ENCODE measurements at places on chromosomes 12 and 14.

DNA sequence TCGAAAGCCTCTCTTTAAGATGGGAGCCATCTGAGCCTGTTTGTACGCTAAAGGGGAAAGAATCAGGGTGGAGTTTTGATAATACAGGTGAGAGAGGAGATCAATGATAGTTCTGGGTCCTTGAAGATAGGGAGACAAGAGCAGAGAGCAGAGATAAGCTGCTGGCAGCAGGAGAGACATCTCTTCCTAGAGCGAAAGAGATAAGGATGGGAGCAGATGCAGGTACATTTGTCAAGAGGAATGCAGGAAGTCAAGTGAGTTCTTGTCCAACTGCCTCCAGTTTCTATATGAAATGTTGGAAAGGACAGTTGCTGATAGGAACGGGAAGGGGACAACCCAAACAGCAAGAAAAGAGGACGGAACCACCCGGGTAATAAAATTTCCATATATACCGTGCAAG is 24.7 kb upstream of the HIF1A start:
- H3K36me3 ChIP-seq = no peaks in the 10 kb centered on the region
- no peak for DNase-seq
- no peaks in the 10 kb centered on the region for H3K27me3 ChIP-seq
- no peak overlapping the region for H3K27ac ChIP-seq

- peaks cover 7% of the 10 kb centered on the region for H3K4me1 ChIP-seq
- H3K36me3 ChIP-seq = no peaks in the 10 kb centered on the region
- no peak overlapping the region for H3K4me3 ChIP-seq
- H3K27me3 ChIP-seq = no peaks in the 10 kb centered on the region
Measured at GRCh38 chr12:92036771-92037453, 108.7 kb downstream of the BTG1 start.

GRCh38 chr12:10243818-10244520 is 31.3 kb downstream of the GABARAPL1 start:
- no peak overlapping the region for H3K27ac ChIP-seq
- no peaks in the 10 kb centered on the region for H3K4me1 ChIP-seq
- no peaks in the 10 kb centered on the region for H3K36me3 ChIP-seq
- H3K4me3 ChIP-seq = no peak overlapping the region
- H3K27me3 ChIP-seq = no peaks in the 10 kb centered on the region

GRCh38 chr14:69664265-69664664 is 52.9 kb downstream of the SUSD6 start:
- peak overlapping the region; percentile 37 for H3K27ac ChIP-seq
- peaks cover 99% of the 10 kb centered on the region for H3K4me1 ChIP-seq
- no peaks in the 10 kb centered on the region for H3K27me3 ChIP-seq
- H3K4me3 ChIP-seq = no peak overlapping the region
- H3K36me3 ChIP-seq = no peaks in the 10 kb centered on the region

DNA sequence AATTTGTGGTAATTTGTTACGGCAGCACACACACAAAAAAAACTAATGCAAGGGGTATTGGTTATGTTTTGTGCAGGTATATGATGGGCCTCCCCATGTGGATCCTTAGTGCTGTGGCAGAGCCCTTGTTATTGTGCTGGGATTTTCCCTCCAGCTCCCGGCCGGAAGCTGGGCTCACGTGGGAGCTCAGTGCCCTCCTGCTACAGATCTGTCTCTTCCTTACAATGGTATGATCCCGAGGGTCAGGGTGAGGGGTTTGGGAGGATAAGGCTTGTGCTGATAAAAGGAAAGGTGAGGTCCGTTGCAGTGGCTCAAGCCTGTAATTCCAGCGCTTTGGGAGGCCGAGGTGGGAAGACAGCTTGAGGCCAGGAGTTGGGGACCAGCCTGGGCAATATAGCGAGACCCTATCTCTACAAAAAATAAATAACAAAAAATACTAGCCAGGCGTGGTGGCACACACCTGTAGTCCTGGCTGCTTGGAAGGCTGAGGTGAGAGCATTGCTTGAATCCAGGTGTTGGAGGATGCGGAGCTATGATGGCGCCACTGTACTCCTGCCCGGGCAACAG is 861 bp upstream of the SLC48A1 start:
- H3K4me3 ChIP-seq = no peak overlapping the region
- no peak overlapping the region for H3K27ac ChIP-seq
- DNase-seq = no peak
- no peaks in the 10 kb centered on the region for H3K36me3 ChIP-seq
- no peaks in the 10 kb centered on the region for H3K27me3 ChIP-seq

DNA sequence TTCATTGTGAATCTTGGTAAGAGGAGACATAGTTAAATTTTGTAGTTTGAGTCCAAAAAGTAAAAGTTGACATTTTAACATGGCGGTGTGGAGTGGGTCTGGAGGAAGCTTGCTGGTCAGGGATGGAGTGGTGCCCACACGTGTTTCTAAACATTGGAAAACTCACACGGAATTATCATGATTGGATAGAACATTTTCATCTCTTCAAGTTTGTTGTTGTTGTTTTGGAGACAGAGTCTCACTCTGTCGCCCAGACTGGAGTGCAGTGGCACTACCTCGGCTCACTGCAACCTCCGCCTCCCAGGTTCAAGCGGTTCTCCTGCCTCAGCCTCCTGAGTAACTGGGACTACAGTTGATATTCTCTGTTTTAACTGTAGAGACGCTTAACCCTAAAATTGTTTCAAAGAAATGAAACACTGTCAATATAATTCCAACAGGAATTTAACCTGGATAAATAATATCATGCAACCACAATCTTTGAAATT is 502 bp upstream of the MBIP start:
- no peaks in the 10 kb centered on the region for H3K27me3 ChIP-seq
- peaks cover 42% of the 10 kb centered on the region for H3K4me1 ChIP-seq
- H3K27ac ChIP-seq = peak overlapping the region; percentile 93
- no peak for DNase-seq

- H3K4me1 ChIP-seq = no peaks in the 10 kb centered on the region
- no peak overlapping the region for H3K27ac ChIP-seq
- H3K27me3 ChIP-seq = no peaks in the 10 kb centered on the region
- no peak for DNase-seq
- H3K36me3 ChIP-seq = no peaks in the 10 kb centered on the region
Measured at GRCh38 chr14:90560558-90560957, 163.7 kb downstream of the CALM1 start.

DNA sequence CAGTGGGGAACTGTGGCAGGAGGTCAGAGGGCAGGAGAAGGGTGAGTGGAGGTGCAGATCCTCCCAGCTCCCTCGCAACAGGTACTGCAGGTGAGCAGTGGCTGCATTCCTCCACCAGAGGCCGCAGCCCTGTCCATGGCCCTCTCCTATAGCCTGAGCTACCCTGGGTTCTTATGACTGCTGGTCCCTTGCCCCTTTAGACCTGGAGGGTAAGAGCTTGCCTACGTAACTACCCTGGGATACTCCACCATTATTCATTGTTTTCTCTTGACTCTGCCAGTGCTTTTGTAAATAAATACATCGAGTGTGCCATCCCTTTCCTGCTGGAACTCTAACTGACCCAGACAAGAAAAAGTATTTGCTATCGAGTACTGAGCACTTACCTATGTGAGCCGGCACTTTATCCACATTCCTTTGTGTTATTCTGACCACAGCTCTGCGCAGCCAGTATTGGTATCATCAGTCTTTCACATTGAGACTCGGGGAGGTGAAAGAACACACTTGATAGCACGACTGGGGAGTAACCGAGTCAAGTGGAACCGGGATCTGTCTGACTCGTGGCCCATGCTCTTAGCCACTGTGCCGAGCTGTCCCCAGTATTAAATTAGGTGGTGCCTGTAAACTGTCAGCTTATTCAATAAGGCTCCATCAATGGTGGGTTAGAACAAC is 38.5 kb downstream of the LTBP2 start:
- no peak overlapping the region for H3K4me3 ChIP-seq
- peak overlapping the region; percentile 75 for H3K27ac ChIP-seq
- no peaks in the 10 kb centered on the region for H3K36me3 ChIP-seq
- no peaks in the 10 kb centered on the region for H3K27me3 ChIP-seq

DNA sequence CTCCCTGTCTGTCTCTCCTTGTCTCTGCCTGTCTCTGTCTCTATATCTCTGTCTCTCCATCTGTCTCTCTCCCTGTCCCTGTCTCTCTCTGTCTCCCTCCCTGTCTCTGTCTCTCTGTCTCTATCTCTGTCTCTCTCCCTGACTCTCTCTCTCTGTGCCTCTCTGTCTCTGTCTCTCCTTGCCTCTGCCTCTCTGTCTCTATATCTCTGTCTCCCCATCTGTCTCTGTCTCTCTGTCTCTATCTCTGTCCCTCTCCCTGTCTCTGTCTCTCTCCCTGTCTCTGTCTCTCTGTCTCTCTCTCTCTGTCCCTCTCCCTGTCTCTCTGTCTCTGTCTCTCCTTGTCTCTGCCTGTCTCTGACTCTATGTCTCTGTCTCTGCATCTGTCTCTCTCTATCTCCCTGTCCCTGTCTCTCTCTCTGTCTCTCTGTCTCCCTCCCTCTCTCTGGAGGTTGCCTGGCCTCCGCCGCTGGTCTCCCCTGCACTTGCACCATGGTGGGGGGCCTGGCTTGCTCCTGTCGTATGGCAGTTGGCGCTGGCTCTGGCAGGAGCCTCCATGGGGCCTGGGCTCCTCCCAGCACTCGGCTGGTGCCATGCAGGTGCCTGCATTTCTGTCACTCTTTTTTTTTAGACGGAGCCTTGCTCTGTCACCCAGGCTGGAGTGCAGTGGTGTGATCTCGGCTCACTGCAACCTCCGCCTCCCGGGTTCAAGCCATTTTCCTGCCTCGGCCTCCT is 28.3 kb downstream of the MMP17 start:
- no peak overlapping the region for H3K27ac ChIP-seq
- H3K36me3 ChIP-seq = no peaks in the 10 kb centered on the region

DNA sequence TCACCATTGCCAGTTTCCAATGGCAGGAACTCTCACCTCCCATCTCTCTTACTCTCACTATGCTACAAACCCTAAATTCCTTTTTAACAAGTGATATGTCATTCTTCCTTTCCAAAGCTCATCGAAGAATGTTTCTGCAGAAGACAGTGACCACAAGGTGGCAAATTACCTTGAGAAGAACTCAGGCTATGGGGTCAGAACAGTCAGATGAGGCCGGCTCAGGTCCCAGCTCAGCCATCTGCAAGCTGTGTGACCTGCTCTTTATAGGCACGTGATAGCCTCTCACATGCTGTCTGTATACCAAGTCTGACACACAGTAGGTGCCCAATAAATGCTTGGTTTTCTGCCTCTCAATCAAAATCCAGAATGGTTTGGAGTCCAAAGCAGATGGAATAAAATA is 80.7 kb downstream of the FOXN3 start:
- no peak overlapping the region for H3K27ac ChIP-seq
- no peaks in the 10 kb centered on the region for H3K36me3 ChIP-seq
- no peak for DNase-seq
- H3K4me3 ChIP-seq = no peak overlapping the region
- H3K4me1 ChIP-seq = peaks cover 31% of the 10 kb centered on the region
- H3K27me3 ChIP-seq = no peaks in the 10 kb centered on the region

DNA sequence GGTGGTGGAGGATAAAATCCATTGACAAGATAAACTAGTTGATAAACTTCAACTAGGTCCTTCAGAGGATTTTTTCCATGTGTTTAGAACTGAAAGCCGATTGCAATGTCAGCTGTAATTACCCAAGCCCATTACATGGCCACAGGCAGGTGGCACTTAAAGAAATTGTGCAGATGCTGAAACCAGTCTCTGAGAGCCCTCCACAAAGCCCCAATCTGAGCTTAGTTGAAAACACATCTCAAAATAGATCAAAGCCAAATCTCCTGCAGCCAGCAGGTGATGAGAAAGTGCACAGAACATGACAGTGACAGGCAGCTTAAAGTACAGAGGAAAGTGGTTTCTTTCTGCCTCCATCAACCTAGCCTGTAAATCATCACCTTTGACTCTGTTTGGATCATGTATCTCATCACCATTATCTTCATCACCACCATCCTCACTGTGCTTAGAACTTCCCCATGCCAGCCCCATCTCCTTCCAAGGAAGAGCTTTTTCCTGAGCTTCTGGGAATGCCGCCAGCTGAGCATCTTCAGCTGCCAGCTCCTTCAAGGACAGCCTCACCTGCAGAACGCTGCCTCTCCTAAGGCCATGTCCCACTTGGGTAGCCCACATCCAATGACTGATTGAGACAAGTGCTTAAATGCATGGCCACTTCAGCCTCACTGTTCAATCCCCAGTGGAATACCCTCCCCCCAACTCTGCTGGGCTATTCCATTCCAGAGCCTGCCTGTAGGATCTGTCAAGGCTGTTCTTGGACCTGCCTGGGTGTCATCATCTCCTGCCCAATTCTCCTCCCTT is 219.5 kb upstream of the TMEM132C start:
- H3K4me3 ChIP-seq = no peak overlapping the region
- no peak overlapping the region for H3K27ac ChIP-seq
- DNase-seq = no peak
- no peaks in the 10 kb centered on the region for H3K4me1 ChIP-seq
- H3K36me3 ChIP-seq = no peaks in the 10 kb centered on the region

- H3K27me3 ChIP-seq = no peaks in the 10 kb centered on the region
- no peak for DNase-seq
- no peak overlapping the region for H3K27ac ChIP-seq
- H3K4me1 ChIP-seq = peaks cover 41% of the 10 kb centered on the region
Measured at GRCh38 chr12:118183711-118184110, 47.8 kb downstream of the PEBP1 start.

- H3K4me1 ChIP-seq = peaks cover 22% of the 10 kb centered on the region
- no peaks in the 10 kb centered on the region for H3K36me3 ChIP-seq
- DNase-seq = no peak
Measured at GRCh38 chr12:19436931-19437330, 2.4 kb upstream of the AEBP2 start.

All from esophagus squamous epithelium (tissue), 5 donors.